ENCODE measurements at places on chromosomes 7 and 10.

GRCh38 chr10:34145715-34146114 is 669.4 kb downstream of the PARD3 start:
- no peak for DNase-seq

GRCh38 chr7:88306590-88307048 is at the start of gene STEAP4:
Gene STEAP4, minus strand, starts transcription at chr7:88306894. Its CDS starts 22,625 bp downstream, at chr7:88284269.
- no peak for DNase-seq

DNA sequence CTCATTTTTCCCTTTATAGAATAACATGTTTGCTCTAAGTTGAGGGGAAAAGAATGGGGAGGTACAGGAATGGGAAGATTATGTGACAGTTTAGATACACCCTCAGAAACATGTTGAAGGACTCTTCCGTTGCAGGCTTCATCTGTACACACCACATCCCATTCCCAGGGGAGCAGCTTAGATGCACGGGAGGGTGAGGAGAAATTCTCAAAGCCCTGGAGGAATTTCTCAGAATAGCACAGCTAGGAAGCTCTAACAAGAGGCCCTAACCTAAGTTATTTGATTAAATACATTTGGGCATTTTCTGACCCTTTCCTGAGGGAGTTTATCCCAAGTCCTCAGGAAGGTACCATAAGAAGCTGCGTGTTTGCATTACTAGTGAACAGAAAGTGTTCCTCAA is 660.2 kb upstream of the IGFBP3 start:
- DNase-seq, result no peak

DNA sequence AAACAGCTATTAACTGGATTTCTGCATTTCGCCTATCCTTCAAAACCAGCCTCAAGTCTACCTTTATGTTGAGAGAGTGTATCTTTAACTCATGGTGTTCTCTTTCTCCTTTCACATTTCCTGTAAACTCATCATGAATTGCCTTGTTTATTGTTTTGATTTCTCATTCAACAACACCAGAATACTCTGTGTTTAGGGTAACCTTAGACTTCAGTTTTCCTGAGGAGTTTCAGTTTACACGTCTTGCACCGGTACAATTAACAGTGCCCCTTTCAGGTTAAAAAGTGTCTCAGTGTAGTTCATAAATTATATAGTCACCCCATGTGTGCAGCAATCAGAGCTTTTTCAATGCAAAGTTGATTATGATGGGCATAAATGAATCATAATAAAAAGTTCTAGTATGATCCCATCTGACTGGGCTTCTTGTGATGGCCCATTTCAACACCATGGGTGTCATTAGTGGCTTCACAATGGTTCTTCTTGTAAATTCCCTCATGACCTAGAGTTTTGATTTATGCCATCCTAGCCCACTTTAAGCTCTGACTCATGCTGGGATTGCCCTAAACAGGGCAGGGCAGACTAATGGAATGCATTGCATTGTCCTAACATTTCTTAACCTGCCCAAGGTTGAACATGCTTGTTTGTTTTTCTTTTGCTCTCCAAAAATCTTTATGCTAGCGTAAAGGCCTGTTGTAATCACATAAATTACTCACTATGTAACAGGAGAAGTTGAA is 22.0 kb downstream of the ITGB8 start:
- no peak for DNase-seq

- DNase-seq, result no peak
Measured at GRCh38 chr7:15692501-15693020, 6.1 kb upstream of the MEOX2 start.

- no peak for DNase-seq
Measured at GRCh38 chr7:23334482-23335056, 35.4 kb downstream of the MALSU1 start.

DNA sequence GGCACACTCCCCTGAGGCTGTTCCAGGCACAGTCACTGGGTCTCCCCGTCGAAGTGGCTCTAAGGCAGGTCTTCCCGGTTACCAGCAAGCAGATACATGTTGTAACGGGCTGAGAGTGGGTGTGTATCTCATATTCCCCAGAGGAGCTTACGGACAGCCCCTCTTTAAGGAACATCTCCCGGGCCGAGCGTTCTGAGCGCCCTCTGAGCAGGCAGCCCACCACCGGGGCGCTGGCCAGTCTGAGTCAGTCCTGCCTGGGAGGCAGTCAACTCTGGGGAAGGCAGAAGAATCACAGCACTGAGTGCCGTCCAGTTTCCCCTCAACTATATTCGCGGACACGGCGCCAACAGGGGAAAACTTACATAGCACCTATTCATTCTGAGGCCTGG is 117.4 kb downstream of the LHPP start:
- DNase-seq, result no peak

- DNase-seq, result no peak
Measured at GRCh38 chr10:51748959-51749358, 49.6 kb upstream of the CSTF2T start.

GRCh38 chr7:66627881-66628360 is 760 bp upstream of the KCTD7 start:
- DNase-seq, result no peak

DNA sequence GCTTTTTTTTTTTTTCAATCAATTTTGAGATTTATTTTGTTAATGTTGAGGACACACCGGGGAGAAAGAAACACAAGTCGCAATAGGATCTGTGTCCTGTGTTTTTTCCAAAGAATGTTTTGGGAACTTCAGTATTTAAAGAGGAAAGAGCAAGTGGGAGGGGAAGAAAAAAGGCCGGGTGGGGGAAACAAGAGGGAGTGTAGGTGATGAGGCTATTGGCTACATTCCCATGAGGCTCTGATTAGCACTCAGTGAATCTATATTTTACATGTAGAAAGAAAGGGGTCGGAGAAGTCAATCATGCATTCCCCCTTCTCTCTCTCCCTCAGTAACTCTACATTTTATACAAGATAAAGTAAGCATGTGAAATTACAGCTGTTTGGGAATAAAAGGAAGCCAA is 4.1 kb downstream of the ZNF680 start:
- DNase-seq, result no peak

DNA sequence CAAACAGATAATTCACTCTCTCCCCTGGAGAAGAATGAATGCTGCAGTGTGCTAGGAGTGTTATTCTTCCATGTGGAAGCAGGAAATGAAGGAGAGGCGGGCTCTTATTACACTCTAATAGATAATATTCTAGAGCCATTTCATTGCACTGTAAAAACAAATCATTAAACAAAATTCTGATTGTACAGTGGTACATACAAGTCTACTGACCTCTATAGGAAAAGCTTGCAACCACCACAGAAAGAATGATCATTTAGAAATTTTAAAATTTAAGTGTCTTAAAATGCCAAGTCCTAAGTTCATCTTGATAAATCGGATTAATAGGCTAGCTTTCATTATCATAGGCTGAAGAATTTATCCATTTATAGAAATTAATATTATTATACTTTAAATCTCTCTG is 960.3 kb upstream of the LRRN3 start:
- no peak for DNase-seq

GRCh38 chr10:103044942-103045489 is 126.9 kb downstream of the CNNM2 start:
- no peak for DNase-seq

- no peak for DNase-seq
Measured at GRCh38 chr10:125079091-125079600, 81.2 kb downstream of the CTBP2 start.

DNA sequence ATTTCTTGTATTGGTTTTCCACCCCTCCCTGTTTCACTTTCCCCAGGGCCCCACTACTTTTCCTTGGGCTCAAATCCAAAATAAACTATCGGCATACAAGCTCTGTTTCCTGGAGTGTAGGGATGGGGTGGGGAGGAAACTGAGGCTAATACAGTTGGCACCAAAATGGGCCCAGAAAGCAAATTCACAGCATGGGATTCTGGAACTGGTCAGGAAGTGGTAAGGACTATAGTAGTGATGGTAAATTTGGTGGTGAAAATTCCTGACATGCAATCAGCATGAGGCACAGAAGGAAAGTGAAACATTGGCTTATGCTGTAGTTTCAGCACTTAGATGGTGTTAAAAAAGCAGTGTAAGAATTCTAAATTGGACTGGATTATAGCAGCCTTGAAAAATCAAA is 8.7 kb upstream of the SAMD9L start:
- no peak for DNase-seq

GRCh38 chr7:134931487-134931886 is 54.8 kb upstream of the AGBL3 start:
- DNase-seq, result no peak

DNA sequence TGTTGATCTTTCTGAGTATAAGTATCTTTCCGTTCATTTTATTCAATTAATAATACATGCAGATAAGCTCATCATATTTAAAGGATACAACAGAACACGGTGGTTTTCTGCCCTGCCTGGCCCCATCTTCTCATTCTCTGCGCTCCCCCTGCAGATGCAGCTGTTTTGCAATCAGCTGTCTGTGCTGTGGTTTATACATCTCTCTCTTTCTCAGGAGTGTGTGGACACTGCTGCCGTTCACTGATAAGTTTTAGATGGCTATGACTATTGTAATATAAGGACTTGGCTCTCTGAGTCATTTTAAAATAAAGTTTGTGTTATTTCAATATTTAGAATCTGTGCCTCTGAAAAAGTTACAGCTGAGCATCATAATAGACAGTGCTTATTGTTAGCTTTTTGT is 54.5 kb downstream of the CUL1 start:
- no peak for DNase-seq

GRCh38 chr10:70178139-70178725 is 7.9 kb upstream of the SAR1A start:
- DNase-seq, result no peak

DNA sequence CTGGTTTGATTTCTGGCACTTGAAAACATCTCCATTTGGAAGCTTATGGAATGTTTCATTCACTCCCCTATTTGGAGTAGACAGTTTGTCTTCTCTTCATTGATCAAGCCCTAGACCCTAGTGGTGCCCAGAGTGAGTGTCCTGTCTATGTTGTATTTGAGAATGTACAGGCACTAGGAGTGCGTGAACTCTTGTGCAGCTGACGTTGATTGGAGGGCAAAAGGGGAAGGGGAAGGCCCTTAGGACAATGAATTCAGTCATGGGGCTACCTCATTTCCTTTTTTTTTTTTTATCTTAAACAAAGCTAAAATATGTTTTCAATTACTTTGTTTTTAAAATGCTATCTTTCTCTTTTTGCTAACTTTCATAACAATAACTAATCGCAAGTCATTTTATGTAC is 66.5 kb downstream of the ADD3 start:
- no peak for DNase-seq

DNA sequence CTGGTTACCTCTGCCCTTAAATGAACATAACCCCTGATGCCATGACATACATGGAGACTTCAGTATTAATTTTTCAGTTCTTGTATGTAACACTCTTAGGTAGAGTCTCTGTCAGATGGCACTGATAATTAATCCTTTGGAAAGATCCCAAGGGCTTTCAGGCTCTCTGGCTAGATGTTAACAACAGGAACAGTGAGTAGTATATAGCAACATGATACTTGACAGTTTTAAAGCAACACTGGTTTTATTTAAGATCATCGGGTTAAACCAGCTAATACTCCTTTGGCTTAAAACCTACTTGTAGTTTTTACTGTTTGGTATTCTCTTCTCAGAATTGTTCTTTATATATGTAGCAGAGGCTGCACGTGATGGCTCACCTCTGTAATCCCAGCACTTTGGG is 27.3 kb downstream of the AHCYL2 start:
- no peak for DNase-seq

DNA sequence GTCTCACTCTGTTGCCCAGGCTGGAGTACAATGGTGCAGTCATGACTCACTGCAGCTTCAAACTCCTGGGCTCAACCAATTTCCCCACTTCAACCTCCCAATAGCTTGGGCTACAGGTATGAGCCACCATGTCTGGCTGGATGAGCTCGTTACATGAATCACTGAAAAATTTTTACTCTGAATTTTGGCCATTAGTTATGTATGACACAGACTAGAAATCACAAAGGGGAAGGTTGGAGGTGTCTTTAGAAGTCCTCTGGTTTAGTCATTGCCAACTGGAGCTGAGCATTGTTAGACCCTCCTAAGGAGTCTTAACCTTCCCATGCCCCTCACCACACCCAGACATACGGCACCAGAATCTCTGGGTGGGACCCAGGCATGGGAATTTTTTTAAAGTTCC is 34.7 kb downstream of the SVIL start:
- no peak for DNase-seq

GRCh38 chr10:60901561-60902235 is 42.3 kb downstream of the RHOBTB1 start:
- DNase-seq, result no peak

DNA sequence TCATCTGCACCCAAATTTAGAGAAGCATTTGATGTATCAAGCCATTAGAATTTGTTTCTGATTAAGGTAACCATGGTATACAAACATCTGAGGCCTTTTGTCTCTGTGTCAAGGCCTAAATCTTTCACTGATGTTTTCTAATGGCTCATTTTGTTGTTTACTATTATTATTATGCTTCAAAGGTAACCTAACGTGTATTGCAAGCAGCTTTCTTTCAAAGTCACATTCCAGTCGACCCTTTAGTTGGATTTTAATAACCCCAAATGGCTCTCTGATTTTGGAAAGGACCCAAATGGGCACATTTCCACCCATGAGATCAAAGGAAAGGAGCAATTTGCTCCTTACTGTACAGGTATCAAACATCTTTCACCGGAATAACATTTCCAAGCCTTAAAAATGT is 46.7 kb upstream of the WNT16 start:
- DNase-seq, result no peak
